NCI-H2081 (cell line): ENCODE measurements at places on chromosomes 4 and X.
A peak's percentile ranks its signal among the peaks of the same experiment; 100 is the strongest.

DNA sequence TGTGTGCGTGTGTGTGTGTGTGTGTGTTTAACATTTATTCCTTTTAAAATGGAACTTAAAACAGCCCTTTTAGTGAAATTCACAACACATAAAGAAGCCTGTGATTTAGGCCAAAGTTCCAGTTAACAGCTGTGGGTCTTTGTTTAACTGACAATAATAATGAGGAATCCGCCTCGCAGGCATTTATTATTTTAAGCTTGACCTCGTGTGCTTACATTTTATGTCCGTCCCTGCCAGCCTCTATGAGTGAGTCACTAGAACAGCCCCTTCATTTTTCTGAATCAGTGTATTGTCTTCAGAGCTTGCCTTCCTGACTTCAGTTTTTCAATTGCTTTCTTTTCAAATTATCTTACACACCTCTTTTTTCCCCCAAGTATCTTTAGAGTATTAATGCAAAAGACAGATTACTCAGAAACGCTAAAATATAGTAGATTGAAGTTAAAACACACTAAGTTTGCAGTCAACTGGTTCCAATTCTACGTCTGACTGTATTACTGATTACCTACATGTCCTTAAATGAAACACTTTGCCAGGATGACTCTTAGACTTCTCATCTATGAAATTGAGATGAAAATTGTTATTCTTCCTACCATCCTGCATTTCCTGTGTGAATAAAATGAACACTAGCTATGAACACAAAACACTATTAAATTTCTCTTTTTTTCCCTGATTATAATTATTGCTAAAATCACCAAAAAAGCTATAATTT lies 319.6 kb upstream of the HS3ST1 start:
- DNase-seq: peak; percentile 22

- DNase-seq: no peak
These were observed 150.6 kb downstream of the RASL11B start for GRCh38 chr4:53012738-53013137.

DNA sequence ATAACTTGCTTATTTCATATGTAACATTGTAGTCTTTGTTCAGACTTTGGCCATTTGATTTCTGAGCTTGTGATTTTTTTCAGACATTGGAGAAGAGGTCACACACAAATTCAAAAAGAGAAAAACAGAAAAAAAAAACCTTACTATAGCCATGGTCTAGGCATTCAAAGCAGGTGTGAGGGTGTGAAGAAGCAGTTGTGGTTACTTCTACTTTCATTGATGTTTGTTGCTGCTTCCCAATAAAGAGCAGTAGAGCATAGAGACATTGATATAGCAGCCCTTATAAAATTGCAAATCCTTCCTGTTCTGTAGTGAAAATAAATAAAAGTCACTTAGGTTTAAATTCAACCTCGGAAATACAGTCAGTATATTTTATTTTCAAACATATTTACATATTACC lies 671.6 kb downstream of the GRXCR1 start:
- no peak for DNase-seq

DNA sequence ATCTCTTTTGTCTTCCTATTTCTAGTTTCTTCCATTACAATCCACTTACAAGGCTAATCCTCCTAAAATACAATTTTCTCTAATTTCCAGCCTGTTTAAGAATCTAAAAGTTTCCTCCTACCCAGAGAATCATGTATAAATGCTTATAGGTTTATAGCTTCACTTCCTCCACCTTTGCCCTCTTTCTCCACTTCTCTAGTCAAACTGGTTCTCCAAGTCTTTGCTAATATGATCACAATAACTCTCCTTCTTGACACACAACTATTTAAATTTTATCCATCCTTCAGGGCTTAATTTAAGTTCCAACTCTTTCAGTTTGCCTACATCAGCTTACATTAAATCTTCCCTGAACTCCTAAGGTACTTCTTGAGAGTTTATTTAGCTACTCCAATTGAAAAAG lies 69.2 kb downstream of the RPS6KA6 start:
- DNase-seq: no peak

GRCh38 chr4:108097990-108098553 lies 70.7 kb downstream of the LEF1 start:
- DNase-seq: no peak

DNA sequence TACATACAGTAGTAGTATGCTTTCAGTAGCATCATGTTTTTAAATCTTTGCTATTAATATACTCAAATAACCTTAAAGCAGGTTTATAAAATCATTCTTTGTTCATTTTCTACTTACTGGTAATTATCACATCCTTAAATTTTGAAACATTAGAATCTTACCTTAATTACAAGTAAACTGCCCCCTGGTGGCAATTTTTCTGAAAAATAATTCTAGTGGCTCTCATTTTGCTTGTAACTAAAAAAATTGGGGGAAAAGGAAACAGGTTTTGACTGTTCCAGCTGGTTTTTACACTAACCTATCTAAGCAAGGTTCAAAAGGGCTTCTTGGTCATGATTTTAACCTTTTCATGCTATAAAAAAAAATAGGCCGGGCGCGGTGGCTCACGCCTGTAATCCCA lies 18.5 kb upstream of the DCAF4L1 start:
- no peak for DNase-seq

- no peak for DNase-seq
These were observed 25.4 kb upstream of the ARSD start for GRCh38 chrX:2954541-2954940.

DNA sequence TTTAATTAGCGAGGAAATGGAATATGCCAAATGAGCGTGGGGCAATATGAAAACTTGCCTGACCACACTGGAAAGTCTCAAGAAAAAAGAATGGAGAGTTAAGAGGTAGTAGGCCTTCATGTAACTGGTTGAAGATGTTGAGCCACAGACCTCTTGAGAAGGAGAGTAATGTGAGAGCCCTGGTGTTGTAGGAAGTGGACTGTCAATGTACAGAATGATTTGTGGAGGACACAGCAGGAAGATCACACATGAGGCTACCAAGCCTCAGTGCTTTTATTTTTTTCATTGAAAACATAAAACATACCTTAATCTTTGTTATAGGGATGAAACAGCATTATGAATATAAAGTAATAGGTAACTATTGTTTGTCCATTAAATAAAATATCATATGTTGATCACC lies 331.6 kb downstream of the UNC5C start:
- no peak for DNase-seq
